ENCODE measurements at places on chromosomes 11 and 22. TPM values are rescaled to one million over a fixed set of nuclear protein-coding genes. Genes with fewer than 3 reads are reported as not detected.

CCDC157 gene
- 2.6 TPM for total RNA-seq

KAT5 gene
- total RNA-seq: 42.2 TPM

PNPLA3 gene
- 8.2 TPM for total RNA-seq

KLHL35 gene
- total RNA-seq: 3.2 TPM

GRCh38 chr11:14617241-14618027, 26.2 kb upstream of the PDE3B start:
- no peak for DNase-seq

DNA sequence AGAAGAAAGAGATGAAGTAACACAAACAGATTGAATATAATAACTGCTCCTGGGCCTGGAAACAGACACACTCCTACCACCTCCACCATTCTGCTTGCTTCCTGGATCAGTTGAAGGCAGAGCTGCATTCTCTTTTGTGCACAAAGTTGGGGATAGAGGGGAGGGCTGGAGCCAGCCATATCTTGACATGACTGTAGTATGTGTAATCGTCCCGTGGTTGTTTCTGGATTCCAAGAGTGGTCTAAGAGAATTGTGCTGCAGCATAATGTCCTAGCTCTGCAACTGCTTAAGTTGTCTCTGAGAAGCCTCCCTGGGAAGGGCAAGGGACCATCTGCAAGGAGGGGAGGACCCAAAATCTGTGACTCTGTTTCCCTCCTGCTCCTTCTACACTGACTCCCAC, 3.2 kb downstream of the CRY2 start:
- DNase-seq: peak; percentile 18

DNA sequence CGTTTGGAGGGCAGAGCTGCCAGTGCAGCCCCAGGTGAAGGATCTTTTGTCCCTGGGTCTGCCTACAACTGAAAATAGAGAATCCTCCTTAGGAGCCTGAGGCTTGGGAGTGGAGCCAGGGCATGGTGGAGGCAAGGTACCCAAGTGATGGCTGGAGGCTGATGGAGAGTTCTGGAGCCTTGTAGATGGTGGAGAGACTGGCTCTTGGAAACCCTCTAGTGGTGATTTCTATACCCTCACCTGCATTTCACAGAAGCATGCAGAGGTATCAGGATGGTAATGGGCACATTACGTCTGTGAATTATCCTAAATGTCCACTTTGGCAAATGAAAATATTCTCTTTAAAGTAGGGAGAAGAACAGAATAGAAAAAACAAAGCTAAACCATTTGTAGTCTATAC, 44.4 kb downstream of the INSC start:
- DNase-seq: peak; percentile 37

- no peak for DNase-seq
These were observed 35.7 kb downstream of the LRRC32 start for GRCh38 chr11:76634886-76635285.

GRCh38 chr11:125141686-125142535, 22.6 kb upstream of the PKNOX2 start:
- DNase-seq: peak; percentile 38
